ENCODE measurements at places on chromosomes 1 and 21.

DNA sequence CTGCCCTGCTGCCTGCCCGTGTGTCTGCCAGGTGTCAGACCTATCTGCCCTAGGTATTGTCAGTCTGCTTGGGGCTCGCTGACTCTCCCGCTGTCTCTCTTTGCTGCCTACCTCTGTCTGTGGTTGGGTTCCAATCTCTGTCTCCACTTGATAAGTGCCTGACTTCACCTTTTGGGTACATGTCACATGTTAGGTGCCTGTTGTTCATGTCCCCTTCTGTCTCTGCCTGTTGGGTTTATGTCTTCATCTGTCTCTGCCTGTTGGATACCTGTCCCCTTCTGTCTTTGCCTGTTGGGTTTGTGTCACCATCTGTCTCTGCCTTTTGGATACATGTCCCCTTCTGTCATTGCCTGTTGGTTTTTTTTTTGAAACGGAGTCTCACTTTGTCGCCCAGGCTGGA, 14.6 kb downstream of the RPS6KA1 start:
- no peak for DNase-seq

GRCh38 chr1:181430015-181430885, 53.1 kb upstream of the CACNA1E start:
- DNase-seq, result no peak

- no peak for DNase-seq
These were observed 3.6 kb downstream of the CHAF1B start for GRCh38 chr21:36388835-36389234.

DNA sequence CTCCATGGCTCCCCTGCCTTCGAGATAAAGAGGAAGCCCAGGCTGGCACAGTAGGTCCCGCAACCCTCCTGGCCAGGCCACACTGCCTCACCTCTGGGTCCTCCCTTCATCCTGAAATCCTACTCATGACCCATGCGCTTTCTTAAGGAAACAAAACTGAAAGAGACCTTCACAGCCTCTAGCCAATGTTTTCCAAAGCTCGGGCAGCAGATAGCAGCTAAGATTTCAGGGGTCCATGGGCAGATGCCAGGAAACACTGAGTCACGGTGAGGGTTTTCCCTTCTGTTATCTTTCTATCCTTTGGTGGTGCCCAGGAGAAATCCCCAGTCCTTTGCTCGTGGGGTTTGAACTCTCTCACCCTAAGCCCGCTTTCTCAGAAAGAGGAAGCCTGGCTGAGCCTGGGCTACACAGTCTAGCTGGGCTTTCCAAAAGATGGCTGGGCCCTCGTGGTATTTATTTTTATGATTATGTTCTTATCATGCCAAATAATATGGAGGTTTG, 26.6 kb downstream of the TTC39A start:
- peak; percentile 50 for DNase-seq

- DNase-seq, result no peak
These were observed 88.3 kb downstream of the ABCA4 start for GRCh38 chr1:94032637-94033036.

- DNase-seq, result no peak
These were observed 167.8 kb upstream of the AJAP1 start for GRCh38 chr1:4486408-4487120.

GRCh38 chr1:148307583-148308185, 155.6 kb upstream of the NBPF11 start:
- no peak for DNase-seq

GRCh38 chr1:21289700-21290545, at the start of gene ECE1:
TSS of gene ECE1 (minus strand) at chr1:21290463. CDS start at chr1:21290414, 49 bp downstream.
- DNase-seq, result peak; percentile 25

DNA sequence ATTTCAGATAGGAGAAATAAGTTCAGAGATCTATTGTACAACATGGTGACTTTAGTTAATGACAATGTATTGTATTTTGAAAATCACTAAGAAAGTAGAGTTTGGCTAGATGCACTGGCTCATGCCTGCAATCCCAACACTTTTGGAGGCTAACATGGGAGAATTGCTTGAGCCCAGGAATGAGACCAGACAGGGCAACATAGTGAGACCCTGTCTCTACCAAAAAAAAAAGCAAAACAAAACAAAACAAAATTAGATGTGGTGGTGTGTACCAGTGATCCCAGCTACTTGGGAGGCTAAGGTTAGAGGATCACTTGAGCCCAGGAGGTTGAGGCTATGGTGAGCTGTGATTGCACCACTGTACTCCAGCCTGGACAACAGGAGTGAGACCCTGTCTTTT, 27.2 kb downstream of the IVNS1ABP start:
- no peak for DNase-seq

DNA sequence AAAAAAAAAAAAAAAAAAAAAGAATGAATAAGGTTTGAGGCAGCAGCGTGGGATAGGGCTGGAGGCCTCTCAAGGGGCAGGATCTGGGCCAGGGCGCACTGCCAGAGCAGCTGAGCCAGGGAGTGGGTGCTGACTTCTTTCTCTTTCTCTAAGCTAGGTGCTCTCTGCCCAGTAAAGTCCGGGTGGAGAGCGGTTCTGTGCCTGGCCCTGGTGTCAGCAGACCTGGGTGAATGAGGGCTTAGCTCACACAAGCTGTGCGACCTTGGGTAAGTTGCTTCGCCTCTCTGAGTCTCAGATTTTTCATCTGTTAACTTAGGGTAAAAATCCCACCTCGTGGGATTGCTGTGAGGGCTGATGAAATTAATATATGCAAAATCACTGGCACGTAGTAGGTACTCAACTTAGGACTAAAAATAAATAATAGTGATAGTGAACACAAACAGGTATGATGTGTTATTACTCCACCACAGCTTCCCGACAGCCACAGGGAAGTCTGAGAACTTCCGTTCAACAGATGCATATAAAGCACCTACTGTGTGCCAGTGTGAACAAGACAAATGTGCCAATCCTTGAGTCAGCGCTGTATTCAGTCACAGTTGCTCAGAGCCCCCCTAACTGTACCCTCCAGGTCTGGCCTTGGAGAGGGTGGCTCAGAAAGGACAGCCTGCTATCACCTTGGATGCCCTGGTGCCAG, 2.0 kb upstream of the FAM131C start:
- DNase-seq, result no peak

- DNase-seq, result no peak
These were observed 589 bp downstream of the OR2W3 start for GRCh38 chr1:247895976-247896375.

- DNase-seq, result no peak
These were observed 84.6 kb upstream of the DPYD start for GRCh38 chr1:98005326-98006010.

DNA sequence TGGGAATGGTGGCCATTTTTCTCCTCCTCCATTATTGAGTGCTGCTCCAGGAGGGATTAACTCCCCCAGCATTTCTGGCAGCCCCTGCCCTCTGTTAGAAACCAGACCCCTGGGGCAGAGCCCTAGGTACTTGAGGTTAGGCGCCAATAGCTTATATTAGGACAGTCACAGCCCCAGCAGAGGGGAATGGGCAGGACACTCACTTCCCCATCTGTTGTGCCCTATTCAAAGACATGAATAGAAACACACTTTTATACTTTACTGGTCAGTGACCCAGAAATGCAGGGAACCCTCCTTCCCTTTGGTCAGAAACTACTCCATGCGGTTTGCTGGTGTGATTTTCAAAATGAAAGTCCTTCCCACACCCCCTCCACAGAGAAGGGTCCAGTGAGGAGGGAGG, 267.7 kb downstream of the PTBP2 start:
- DNase-seq, result no peak

DNA sequence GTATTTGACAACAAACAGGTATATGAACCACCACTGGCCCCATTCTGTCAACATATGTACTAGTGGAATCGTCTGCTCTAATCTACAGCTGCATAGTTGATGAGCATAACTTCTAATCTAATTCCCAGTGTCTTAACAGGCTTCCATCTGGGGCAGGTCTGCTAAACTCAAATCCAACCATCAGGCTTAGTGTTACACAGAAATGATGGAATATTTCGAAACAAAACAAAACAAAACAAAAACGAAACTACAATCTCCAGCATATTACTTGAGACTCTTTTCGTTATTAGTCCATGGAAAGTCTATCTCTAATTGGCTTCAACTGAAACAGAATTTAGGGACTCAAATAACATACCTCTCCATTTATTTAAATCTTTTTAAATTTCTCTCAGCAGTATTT, 37.6 kb downstream of the DIPK1A start:
- DNase-seq, result no peak

- DNase-seq, result no peak
These were observed 21.3 kb upstream of the ZNF326 start for GRCh38 chr1:89973471-89974127.

- no peak for DNase-seq
These were observed 25.0 kb downstream of the CD244 start for GRCh38 chr1:160837558-160838205.

DNA sequence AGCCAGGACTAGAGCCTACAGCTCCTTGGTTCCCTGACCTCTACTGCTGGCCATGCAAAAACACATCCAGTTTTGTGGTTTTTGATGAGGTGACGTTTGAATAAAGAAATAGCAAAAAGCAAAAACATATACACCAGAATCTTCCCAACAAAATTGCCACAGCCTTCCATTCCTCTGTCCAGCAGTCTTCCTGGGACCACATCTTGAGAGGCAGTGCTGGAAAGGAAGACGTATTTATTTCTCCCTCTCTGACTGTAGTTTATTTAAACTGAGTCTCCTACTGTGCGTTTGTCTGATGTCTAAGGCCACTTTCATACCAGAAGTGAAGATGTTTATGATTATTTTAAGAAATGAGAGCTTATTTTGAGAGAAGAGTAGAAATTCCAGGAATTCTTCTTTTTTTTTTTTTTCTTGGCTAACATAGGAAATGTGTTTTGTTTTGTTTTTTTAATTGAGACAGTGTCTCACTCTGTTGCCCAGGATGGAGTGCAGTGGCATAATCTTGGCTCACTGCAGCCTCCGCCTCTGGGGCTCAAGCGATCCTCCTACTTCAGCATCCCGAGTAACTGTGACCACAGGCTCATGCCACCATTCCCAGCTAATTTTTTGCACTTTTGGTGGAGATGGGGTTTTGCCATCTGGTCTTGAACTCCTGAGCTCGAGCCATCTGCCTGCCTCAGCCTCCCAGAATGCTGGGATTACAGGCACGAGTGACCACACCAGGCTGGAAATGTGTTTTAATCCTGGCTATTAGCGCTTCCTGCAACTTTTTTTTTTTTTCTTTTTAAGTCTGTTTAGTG, 118.5 kb downstream of the ITSN1 start:
- DNase-seq, result peak; percentile 74

DNA sequence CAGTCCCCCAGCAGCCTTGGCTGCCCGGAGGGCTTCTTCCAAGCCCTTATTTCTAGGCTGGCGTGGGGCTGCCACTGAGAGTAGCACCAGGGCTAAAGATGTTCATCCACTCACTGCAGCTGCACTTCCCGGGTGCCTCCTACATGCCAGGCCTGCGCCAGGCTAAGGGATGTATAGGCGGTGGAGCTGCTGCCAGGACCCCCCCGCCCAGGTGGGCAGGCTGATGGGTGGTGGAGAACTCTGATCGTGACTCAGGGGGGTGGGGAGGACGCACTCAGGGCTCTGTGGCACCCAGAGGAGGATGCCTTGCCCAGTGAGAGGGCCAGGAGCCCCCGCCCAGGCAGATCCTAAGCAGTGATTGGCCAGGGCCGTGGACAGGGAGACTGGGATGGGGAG, 34.1 kb downstream of the CFAP74 start:
- DNase-seq, result no peak

GRCh38 chr21:41605178-41605933, 97.4 kb upstream of the TMPRSS2 start:
- DNase-seq, result no peak

DNA sequence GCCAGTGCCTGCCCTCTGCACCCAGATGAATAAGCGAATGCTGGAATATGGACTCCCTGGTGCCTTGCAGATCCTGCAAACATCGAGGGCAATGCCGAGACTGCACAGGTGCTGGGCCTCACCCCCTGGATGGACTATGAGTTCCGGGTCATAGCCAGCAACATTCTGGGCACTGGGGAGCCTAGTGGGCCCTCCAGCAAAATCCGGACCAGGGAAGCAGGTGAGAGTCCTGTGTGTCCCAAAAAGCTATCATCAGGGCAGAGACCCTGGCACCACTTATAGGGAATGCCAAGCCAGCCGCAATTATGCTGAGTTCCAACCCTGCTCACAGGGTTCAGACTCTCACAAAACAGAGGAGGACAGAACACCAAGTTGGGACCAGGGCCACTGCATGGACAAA, 17.2 kb downstream of the TMEM81 start:
- no peak for DNase-seq

DNA sequence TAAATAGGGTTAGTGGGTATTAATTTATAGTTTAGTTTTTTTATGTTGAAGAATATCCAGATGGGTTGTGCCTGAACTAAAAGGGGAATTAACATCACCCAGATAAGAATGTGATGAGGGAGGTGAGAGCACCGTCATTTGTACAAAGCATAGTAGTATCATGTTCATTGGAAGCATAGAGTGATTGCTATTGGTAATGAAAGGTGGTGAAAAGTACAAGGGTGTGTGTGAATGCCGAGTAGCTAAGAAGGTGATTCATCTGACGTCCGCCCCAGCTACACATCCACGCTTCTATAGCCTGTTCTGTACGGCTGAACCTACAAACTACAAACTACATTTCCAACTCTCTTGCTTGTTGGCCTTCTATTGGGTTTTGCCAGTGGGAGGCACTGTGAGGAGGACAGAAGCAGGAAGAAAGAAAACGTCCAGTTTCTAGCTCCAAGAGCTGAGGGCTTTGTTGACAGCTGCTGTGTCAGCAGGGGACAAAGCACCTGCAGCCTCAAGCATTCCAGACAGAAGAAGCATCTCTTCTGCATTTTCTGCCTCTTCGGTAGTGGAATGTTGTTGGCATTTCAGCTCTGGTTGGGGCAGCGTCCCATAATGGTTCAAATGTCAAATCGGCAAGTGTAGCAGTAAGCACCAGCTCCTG, 404.8 kb downstream of the KCTD3 start:
- no peak for DNase-seq

DNA sequence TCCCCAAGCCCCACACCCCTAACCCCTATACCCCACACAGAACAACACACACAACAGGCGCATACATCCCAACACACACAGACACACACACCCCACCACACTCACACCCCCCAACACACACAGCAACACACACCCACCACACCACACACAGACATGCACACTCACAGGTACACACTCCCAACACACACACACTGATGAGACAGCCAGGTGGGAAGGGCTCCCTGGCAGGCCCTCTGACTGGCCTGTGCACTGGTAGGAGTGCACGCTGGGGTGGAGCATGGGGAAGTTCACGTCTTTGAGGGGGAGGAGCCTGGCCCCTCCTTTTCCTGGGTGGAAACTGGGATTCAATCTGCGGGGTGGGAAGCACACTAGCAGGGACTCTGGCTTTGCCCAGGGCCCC, 116.7 kb downstream of the RHOU start:
- no peak for DNase-seq

DNA sequence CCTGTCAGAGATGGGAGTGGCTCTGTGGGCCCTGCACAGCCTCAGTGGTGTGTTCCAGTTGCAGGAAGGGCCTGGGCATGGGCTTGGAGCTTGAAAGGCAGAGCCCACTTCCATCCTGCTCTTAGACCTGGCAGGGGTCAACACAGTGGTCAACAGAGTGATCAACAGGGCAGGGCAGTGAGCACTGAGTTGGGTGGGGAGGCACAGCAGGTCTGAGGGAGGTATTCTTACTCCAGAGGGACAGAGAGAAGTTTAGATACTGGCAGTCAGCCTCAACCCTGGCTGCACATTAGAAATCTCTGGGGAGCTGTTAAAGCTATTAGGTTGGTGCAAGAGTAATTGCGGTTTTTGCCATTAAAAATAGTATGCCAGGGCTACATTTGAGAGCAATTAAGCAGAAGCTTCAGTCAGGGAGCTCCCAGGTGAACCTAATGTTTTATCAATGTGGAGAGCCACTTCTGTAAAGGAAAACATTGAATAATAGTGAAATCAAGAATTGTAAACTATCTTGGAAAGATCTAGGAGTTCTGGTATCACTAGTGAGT, 37.7 kb downstream of the SH3BGR start:
- no peak for DNase-seq
